SJSA1 (cell line): ENCODE measurements at places on chromosomes 6 and 20. TPM values are rescaled to one million over a fixed set of nuclear protein-coding genes. Genes with fewer than 3 reads are reported as not detected.

GRCh38 chr6:31814677-31815024 is 432 bp downstream of the HSPA1L start:
- peak; percentile 96 for DNase-seq
- peak overlapping the region; percentile 89 for H3K27ac ChIP-seq
- H3K4me3 ChIP-seq: peak overlapping the region; percentile 45
- H3K36me3 ChIP-seq: peaks cover 9% of the 10 kb centered on the region
- H3K27me3 ChIP-seq: no peaks in the 10 kb centered on the region

Gene FAXC
- total RNA-seq: 10.5 and 20.5 TPM in 2 replicates

GRCh38 chr20:730005-730404 is 38.3 kb downstream of the SLC52A3 start:
- no peak for DNase-seq
- H3K27me3 ChIP-seq: peaks cover 53% of the 10 kb centered on the region
- H3K27ac ChIP-seq: no peak overlapping the region
- H3K36me3 ChIP-seq: no peaks in the 10 kb centered on the region

GRCh38 chr6:98724537-98724936 is 109.8 kb upstream of the POU3F2 start:
- no peak overlapping the region for H3K27ac ChIP-seq
- H3K27me3 ChIP-seq: 0 out of 2 replicates have a peak, but pooled peaks cover 2% of the 10 kb centered on the region
- no peaks in the 10 kb centered on the region for H3K4me1 ChIP-seq
- no peak overlapping the region for H3K4me3 ChIP-seq
- no peaks in the 10 kb centered on the region for H3K36me3 ChIP-seq

DNA sequence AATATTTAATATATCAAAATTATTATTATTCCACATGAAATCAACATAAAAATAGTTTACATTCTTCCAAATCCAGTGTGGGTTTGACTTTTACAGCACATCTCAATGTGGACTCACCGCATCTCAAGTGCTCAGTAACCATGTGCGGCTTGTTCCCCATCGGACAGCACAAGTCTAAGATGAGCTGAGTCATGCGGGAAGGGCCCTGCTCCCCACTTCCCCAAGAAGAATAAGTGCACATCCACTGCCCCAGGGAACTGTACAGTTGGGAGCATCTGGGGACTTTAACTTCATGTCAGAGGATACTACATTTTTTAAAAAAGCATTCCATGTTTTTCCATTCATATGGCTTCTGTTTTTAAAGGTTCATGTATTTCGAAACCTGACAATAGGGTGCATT is 325.6 kb downstream of the BTBD3 start:
- no peak overlapping the region for H3K4me3 ChIP-seq
- DNase-seq: no peak
- no peaks in the 10 kb centered on the region for H3K4me1 ChIP-seq
- H3K27me3 ChIP-seq: no peaks in the 10 kb centered on the region
- H3K27ac ChIP-seq: no peak overlapping the region
- H3K36me3 ChIP-seq: no peaks in the 10 kb centered on the region

DNA sequence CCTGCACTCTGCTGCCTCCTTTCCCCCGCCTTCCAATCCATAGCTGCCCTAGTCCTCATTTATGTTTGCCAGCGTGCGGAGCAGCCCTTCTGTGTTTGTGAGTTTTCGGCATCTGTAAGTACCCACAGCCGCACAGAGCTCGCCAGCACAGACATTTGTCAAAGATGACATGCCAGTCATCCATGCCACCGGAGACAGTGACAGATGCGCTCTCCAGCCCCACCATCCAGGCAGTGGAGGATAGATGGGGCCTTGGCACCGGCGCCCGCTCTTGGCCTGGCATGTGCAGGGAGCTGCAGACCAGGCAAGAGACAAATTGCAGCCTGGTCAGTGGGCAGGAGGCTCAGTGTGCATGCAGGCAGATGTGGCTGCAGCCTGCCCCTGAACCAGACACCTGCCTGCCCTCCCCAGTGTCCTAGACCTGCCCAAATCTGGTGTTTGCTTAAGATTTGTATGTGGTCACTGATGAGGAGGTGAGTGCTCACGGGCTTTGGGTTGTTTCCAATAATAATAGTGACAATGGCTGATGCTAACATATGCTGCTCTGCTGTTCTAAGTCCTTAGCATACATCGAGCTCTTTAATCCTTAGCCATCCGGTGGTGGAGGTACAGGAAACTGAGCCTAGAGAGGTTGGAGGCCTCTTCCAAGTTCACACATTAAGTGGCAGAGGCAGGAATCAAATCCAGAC is 78.1 kb downstream of the UNC5CL start:
- no peak overlapping the region for H3K4me3 ChIP-seq
- H3K27me3 ChIP-seq: no peaks in the 10 kb centered on the region
- H3K36me3 ChIP-seq: no peaks in the 10 kb centered on the region
- peak overlapping the region; percentile 85; the same call in 1 of the 2 replicates for H3K27ac ChIP-seq
- peaks cover 58% of the 10 kb centered on the region for H3K4me1 ChIP-seq
- no peak for DNase-seq

DNA sequence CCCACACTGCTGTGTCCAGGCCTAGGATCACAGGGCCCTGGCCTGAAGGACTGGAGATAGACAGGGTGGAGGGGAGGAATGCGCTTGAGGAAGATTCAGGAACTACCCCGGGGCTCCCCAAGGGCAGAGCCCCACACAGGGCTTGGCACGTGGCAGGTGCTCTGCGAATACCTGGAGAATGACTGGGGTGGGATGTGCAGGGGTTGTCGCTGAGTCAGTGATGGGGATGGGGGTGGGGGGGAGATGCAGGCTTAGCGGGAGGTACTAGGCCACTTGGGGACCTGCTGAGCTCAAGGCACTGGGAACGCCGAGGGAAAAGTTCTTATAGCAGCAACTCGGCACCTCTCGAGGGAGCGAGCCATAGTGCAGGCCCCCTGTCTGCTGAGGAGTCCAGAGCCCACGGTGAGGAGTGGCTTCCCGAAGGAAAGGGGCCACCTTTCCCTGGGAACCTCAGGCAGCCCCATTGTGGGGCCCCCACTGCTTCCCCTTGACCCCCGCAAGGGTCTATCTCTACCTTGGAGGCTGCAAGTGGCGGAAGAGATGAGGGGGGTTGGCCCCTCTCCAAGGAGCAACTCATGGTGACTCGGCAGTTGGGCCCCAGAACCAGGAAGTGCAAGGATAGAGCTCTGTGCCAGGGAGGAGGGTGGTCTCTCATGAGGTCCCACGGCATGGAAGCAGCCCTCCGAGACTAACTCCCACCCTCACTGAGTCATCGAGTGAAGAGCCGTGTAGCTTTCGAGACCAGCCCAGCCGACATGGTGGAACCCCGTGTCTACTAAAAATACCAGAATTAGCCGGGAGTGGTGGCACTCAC is 33.1 kb downstream of the SRC start:
- 0 out of 2 replicates have a peak overlapping the region, but pooled peaks have one; percentile 15 for H3K27ac ChIP-seq
- H3K4me1 ChIP-seq: peaks cover 9% of the 10 kb centered on the region
- H3K36me3 ChIP-seq: peaks cover 3% of the 10 kb centered on the region; the same call in 1 of the 2 replicates
- no peak overlapping the region for H3K4me3 ChIP-seq
- H3K27me3 ChIP-seq: no peaks in the 10 kb centered on the region
- DNase-seq: peak; percentile 33

- no peaks in the 10 kb centered on the region for H3K36me3 ChIP-seq
- no peak overlapping the region for H3K4me3 ChIP-seq
- H3K4me1 ChIP-seq: peaks cover 93% of the 10 kb centered on the region
- peak; percentile 90 for DNase-seq
Observed at GRCh38 chr6:12327391-12327790, 37.2 kb downstream of the EDN1 start.

Gene NXT1
- total RNA-seq: 76.0 and 82.5 TPM in 2 replicates

GRCh38 chr6:134134654-134135053 is 82.2 kb upstream of the SLC2A12 start:
- no peaks in the 10 kb centered on the region for H3K4me1 ChIP-seq
- H3K36me3 ChIP-seq: no peaks in the 10 kb centered on the region
- no peak overlapping the region for H3K27ac ChIP-seq
- no peak for DNase-seq

- no peaks in the 10 kb centered on the region for H3K36me3 ChIP-seq
- H3K4me3 ChIP-seq: no peak overlapping the region
- H3K27ac ChIP-seq: no peak overlapping the region
Observed at GRCh38 chr6:89970072-89970471, 75.8 kb downstream of the GJA10 start.

- DNase-seq: no peak
- H3K4me3 ChIP-seq: no peak overlapping the region
- no peaks in the 10 kb centered on the region for H3K36me3 ChIP-seq
- H3K27me3 ChIP-seq: no peaks in the 10 kb centered on the region
Observed at GRCh38 chr6:15290067-15290680, 44.3 kb downstream of the JARID2 start.

DNA sequence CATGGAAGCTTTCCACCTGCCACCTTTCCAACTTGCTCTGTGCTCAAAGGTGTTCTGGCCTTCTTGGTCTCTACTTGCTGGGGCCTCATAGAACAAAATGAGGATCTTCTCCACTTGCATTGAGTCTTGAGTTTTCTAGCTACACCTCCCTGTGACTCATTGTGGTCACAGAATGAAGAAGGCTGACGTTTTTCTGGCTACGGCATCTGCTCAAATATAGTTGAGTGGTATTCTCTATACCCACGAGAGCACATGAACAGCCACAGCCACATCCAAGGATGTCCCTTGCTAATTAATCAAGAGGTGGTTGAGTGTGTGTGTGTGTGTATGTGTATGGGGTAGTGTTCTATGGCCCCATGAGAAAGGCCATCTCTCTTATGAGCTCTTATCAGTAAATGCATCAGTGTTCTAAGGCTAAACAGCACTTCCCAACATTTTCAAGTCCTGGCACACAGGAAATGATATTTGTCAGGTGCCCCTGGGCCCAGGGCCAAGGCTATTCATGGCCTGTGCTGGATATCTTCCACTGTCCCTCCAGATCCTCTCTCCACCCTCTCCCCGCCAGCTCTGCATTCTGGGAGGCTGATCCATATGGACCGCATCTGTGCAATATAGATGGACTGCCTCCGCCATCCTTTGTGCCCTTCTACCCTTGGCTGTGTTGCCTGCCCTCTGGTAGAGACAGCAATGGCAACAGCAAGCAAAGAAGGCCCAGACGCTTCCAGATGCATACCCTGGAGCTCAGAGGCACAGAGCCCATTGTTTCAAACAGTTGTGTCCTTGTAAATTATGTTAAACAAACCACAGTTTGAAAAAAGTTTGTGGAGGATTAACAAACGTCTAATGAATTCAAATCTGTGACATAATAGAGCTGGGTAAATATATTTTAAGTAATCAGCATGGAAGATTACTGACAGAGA is 150.2 kb downstream of the LRFN2 start:
- no peak overlapping the region for H3K27ac ChIP-seq
- no peak overlapping the region for H3K4me3 ChIP-seq
- H3K4me1 ChIP-seq: no peaks in the 10 kb centered on the region
- H3K27me3 ChIP-seq: no peaks in the 10 kb centered on the region
- no peak for DNase-seq

DNA sequence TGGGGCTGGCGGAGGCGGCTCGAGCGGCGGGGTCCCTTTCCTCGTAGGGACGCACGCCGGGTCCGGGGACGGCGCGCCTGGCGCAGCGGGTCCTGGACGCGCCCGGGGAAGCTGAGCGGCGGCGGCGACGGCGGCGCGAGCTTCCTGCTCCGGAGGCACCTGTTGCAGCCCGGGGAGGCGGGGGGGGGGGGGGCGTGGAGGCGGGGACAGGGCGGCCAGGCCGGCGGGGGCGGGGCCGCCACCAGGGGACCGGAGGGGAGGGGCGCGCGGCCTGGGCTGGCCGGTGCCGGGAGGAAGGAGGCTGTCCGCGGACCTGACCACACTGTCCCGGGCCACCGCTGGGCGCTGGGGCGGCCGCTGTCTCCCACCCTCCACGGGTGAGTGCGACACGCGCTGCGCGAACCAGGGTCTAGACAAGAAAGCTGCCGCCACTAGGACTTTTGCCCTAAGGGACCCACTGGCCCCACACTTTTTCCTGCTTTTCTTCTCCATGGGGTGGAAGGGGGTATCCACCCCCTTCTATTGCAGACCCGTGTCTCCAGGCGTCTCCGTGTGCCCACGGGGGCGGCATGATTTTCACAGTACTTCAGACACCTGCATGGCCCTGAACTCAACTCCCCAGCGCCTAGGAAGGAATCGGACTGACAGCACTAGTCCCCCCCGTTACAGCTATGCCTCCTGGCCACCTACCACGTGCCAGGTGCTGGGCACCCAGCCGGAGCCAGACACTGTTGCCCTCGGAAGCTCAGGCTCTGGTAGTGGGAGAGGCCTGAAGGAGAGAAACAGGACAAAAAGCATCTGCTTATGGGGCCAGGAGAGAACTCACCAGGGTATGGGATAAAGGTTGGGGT is at the start of gene NFATC2:
Gene NFATC2, minus strand, starts transcription at position 149 of the 851 bp plus-strand sequence. CDS start 220 bp downstream, outside the sequence.
- DNase-seq: no peak
- no peaks in the 10 kb centered on the region for H3K36me3 ChIP-seq
- H3K27ac ChIP-seq: no peak within 1 kb of the TSS
- no peaks in the 10 kb centered on the region for H3K4me1 ChIP-seq
- peaks cover 36% of the 10 kb centered on the region for H3K27me3 ChIP-seq
- no peak within 1 kb of the TSS for H3K4me3 ChIP-seq

GRCh38 chr6:168835991-168836390 is 395.0 kb downstream of the SMOC2 start:
- H3K4me1 ChIP-seq: no peaks in the 10 kb centered on the region
- H3K27ac ChIP-seq: no peak overlapping the region
- H3K27me3 ChIP-seq: no peaks in the 10 kb centered on the region
- no peaks in the 10 kb centered on the region for H3K36me3 ChIP-seq

GRCh38 chr20:62117658-62118057 is 4.6 kb upstream of the LSM14B start:
- H3K36me3 ChIP-seq: peaks cover 4% of the 10 kb centered on the region; the same call in 1 of the 2 replicates
- H3K4me1 ChIP-seq: no peaks in the 10 kb centered on the region
- no peak for DNase-seq
- H3K4me3 ChIP-seq: no peak overlapping the region
- peaks cover 24% of the 10 kb centered on the region for H3K27me3 ChIP-seq

GRCh38 chr20:52652271-52652670 is 319.9 kb upstream of the TSHZ2 start:
- no peaks in the 10 kb centered on the region for H3K4me1 ChIP-seq
- H3K36me3 ChIP-seq: no peaks in the 10 kb centered on the region
- no peak overlapping the region for H3K4me3 ChIP-seq
- H3K27ac ChIP-seq: no peak overlapping the region
- no peak for DNase-seq
- H3K27me3 ChIP-seq: no peaks in the 10 kb centered on the region

GRCh38 chr20:52402950-52403349 is 211.4 kb upstream of the ZFP64 start:
- H3K4me3 ChIP-seq: no peak overlapping the region
- H3K27ac ChIP-seq: no peak overlapping the region
- DNase-seq: no peak
- H3K4me1 ChIP-seq: no peaks in the 10 kb centered on the region
- no peaks in the 10 kb centered on the region for H3K36me3 ChIP-seq

DNA sequence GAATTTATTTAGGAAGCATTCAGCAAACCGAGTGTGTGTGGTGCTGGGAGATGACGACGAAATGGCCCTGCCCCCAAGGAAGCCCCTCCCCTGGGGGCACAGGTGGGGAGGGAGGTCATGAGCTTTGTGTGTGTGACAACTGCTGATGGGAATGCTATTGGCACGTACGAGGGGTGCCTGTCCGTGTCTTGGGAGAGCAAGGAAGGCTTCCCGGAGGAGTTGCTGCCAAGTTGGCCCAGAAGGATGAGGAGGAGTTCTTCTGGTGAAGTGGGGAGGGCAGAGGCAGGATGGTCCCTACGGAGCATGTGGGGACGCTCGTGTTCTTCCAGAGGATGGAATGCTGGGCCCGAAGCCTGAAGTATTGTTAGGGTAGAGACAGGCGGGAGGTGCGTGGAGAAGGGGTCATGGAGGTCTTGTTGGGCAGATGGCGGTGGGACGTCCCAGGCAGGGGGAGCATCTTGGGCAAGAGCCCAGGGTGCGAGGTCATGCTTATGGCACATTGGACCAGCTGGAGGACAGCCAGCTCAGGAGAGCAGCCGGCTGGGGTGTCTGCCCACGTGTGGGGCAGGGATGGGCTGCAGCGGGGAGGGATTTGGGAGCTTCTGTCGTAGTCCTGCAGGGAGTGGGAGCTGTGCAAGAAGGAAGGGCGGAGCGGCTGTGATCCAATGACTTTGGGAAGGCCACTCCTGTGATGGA is 46.1 kb downstream of the SYNJ2 start:
- DNase-seq: no peak
- H3K4me1 ChIP-seq: peaks cover 63% of the 10 kb centered on the region
- peaks cover 13% of the 10 kb centered on the region for H3K36me3 ChIP-seq
